ENCODE measurements at places on chromosomes 12 and 14.

GRCh38 chr14:26729851-26730250 lies 132.0 kb upstream of the NOVA1 start:
- no peak for DNase-seq

GRCh38 chr12:33994857-33995808 lies 27.2 kb upstream of the ALG10 start:
- no peak for DNase-seq

GRCh38 chr14:94564381-94564780 lies 3.1 kb downstream of the SERPINA4 start:
- DNase-seq: no peak

- DNase-seq: no peak
Measured at GRCh38 chr14:55249423-55249822, 21.8 kb upstream of the FBXO34 start.

- DNase-seq: no peak
Measured at GRCh38 chr12:19220205-19220604, 90.7 kb downstream of the PLEKHA5 start.

- no peak for DNase-seq
Measured at GRCh38 chr14:28719130-28719529, 47.5 kb upstream of the FOXG1 start.

- DNase-seq: peak; percentile 46
Measured at GRCh38 chr12:131250028-131250950, 296.6 kb downstream of the ADGRD1 start.

- no peak for DNase-seq
Measured at GRCh38 chr14:39426605-39427004, 5.6 kb downstream of the FBXO33 start.

- no peak for DNase-seq
Measured at GRCh38 chr12:75047885-75048525, 161.6 kb downstream of the KCNC2 start.

DNA sequence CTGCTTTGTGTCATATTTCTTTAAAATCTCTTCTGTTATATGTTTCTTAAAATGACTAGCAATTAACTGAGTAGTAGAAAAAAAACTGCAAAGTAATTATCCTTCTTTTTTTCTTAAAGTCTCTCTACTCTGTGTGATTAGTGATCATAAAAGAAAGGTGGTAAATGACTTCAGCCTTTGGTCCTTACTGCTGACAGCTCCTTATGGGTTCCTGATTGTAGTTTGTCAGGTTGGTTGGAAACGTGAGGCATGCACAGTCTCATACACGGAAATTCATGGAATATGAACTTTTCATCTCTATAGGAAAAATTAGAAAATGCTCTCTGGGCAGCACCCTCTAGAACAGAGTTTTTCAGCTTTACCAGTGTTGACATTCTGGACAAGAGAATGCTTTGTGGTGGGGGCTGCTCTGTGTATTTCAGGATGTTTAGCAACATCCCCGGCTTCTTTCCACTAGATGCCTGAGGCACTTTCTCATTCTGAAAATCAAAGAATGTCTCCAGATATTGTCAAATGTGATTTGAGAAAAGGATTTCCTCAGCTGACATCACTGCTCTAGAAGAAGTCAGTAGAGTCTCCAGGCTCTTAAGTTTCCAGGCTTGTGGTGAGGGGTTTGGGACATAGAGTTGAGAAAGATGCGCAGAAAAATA lies 121.0 kb downstream of the PIK3C2G start:
- DNase-seq: no peak

- no peak for DNase-seq
Measured at GRCh38 chr14:93301821-93302447, 30.9 kb downstream of the BTBD7 start.

- DNase-seq: no peak
Measured at GRCh38 chr12:116916122-116916521, 5.4 kb downstream of the FBXW8 start.

GRCh38 chr14:76050797-76051392 lies 65.3 kb downstream of the IFT43 start:
- peak; percentile 60 for DNase-seq

- DNase-seq: no peak
Measured at GRCh38 chr12:46555406-46555852, 182.9 kb upstream of the SLC38A2 start.

GRCh38 chr12:92378682-92379479 lies 233.2 kb upstream of the BTG1 start:
- DNase-seq: no peak

- no peak for DNase-seq
Measured at GRCh38 chr12:26808766-26809476, 24.1 kb downstream of the ITPR2 start.

DNA sequence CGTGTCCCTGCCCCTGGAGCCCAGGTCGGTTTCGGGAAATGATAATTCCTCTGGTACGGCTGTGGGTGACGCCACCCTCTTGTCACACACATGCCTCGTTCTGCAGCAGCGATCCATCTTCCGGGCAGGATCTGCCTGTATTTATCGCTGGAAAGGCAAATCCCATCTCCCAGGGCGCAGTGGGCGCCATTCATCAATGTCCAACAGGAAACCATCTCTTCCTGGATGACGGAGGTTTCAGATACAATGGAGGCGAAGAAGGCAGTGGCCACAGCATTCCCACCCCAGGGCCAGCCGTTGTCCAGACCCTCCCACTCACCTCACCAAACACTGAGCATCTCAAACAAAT lies 74.2 kb downstream of the NOC4L start:
- DNase-seq: no peak

- no peak for DNase-seq
Measured at GRCh38 chr14:103144085-103144484, 20.8 kb downstream of the TNFAIP2 start.

DNA sequence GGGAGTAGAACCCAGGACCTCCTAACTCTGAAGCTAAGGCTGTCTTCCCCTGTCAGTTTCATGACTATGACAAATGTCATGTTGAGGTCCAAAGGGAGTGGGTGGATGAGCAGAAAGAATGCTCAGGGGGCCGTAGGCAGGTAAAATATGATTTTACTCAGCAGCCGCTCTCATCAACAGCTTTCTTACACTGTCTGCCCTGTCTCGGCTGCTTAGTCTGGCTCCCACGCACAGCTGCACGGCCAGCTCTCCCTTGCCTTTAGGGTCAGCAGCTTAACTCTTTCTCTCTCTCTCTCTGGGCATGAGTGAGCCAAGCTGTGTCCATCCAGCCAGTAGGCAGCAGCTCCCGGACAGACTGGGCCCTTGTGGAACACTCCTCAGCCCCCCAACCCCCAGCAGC lies 95.2 kb downstream of the GCH1 start:
- no peak for DNase-seq

GRCh38 chr12:18264581-18265075 lies 3.3 kb downstream of the PIK3C2G start:
- DNase-seq: no peak

DNA sequence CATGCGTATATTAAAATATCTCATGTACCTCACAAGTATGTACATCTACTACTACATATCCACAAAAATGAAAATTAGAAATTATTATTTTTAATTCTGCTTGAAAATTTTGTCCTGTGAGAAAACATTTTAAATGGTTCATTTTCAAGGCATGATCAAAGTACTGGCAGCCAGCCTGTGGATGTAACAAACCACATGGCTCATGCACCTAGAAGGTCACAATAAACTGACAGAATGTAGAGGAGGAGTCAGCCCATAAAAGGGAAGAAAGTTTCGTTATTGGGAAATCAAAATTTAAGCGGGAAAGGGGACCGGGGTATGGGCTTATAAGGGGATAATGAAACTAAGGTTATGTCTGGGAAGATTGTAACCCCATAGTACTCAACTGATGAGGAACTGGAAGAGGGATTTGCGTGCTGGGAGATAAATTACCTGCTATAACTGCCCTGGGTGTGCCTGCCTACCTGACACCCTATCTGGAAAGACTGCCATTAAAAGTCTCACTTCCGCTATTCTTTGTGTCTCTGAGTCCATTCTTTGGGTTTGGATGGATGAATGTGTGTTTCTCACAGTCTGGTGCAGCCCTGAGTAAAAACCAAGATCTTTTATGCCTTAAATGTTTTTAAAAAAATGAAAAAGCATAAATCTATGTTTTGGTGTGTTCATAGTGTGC lies 62.2 kb upstream of the PCED1B start:
- no peak for DNase-seq

Measured in NCI-H1105 (cell line).